ENCODE measurements at places on chromosomes 5 and 9. TPM values are rescaled to one million over a fixed set of nuclear protein-coding genes. Genes with fewer than 3 reads are reported as not detected.

RABEPK gene
- total RNA-seq: 37.4 TPM

PCDHGA9 gene
- 0.06 TPM for total RNA-seq

DDX4 gene
- not detected for total RNA-seq

FBN2 gene
- total RNA-seq: 13.0 TPM

IL5 gene
- not detected for total RNA-seq

FREM1 gene
- total RNA-seq: not detected

PTPDC1 gene
- total RNA-seq: 4.4 TPM

HMMR gene
- 27.6 TPM for total RNA-seq

PCDHB10 gene
- total RNA-seq: not detected

ANKRD33B gene
- total RNA-seq: 11.0 TPM

NDST1 gene
- 70.1 TPM for total RNA-seq

IRX1 gene
- not detected for total RNA-seq

KLF4 gene
- 27.2 TPM for total RNA-seq

Measured in A549 treated with Mapracorat at 1 μM for 4 hours (cell line).